Omental fat pad (tissue), 4 donors: ENCODE measurements at places on chromosomes 1 and 21.

DNA sequence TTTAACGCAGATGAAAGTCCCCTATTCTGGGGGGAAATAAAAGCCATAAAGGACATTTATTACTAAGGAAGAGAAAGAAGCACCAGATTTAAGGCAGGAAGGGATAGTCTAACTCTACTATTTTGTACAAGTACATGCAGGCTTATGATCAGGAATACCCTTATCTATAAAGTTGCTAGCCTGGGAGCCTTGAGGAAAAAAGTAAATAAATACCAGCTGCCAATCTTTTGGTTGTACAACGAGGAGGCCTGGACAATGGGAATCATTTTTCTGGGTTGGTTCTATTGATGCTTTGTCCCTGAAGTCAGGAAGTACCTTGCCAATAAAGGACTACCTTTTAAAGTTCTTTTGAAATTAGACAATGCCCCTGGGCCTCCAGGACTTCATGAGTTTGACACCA is 367.8 kb downstream of the LMO4 start:
- DNase-seq: no peak

DNA sequence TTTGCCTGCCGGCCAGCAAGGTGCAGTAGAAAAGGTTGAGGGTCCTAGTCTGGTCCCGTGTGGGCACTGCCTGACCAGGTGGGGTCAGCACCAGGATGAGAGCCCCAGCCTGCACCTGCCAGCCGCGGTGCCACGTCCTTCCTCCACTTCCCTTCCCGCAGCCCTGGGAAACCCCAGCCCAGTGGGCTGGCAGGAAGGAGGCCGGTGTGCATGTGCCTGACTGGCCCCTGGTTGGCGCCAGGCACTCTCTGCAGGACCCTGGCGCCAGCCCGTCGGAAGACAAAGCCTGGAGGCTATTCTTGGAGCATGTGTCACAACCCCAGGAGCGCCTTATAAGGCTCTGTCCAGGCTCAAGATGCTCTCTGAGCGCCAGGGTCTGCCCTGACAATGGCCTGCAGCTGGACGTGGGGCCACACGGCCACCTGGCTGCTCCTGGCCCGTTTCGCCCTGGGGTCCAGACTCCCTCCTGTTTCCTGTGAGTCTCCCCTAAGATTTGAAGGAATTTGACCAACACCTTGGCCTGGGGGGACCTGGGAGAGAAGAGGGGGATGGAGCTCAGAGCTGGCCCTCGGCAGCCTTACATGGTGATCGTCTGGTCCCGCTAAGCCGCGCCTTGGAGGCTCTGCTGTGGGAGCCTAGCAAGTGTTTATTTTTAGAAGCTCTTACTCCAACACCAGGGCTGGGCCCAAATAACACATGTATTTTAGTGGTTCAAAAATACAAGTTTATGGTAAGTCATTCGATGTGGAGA is 31.9 kb upstream of the POFUT2 start:
- no peak for DNase-seq

DNA sequence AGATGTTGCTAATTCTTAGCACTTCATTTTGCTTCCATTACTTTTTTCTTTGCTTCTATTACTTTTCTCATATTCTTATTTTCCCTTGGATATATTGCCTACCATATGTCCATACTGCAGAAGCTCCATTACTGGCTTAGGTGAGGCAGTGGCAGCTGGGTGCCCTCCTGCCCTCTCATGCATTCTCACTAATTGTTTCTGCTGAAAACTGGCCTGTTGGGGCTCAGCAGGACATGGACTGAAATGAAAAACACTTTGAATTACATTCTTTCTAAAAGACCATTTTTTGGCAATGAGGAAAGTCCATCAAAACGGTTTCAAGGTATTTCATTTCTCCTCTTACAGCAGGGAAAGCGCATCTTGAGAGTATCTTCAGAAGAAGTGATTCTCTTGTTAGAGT is 122.9 kb downstream of the MAST2 start:
- no peak for DNase-seq

- DNase-seq: no peak
Observed at GRCh38 chr1:109750920-109751319, 10.1 kb upstream of the GSTM3 start.

DNA sequence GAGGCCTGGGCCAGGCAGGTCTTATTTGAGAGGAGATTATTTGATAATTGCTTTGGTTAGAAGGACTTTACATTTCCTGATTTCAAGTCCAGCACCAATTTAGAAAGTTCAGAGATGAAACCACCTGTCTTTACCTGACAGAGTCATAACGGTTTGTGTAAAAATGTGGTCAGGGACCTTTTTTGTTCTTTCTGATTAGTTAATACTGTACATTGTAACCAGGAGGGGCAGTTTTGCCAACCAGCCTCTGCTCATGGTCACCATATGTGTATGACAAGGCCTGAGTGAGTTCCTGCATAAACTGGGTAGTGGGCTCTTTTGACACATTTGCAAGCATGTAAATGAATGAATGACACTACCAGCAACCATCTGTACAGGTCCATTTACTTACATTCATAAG is 55.8 kb downstream of the VANGL1 start:
- DNase-seq: no peak

GRCh38 chr1:180232521-180233043 is 2.5 kb downstream of the LHX4 start:
- no peak for DNase-seq

DNA sequence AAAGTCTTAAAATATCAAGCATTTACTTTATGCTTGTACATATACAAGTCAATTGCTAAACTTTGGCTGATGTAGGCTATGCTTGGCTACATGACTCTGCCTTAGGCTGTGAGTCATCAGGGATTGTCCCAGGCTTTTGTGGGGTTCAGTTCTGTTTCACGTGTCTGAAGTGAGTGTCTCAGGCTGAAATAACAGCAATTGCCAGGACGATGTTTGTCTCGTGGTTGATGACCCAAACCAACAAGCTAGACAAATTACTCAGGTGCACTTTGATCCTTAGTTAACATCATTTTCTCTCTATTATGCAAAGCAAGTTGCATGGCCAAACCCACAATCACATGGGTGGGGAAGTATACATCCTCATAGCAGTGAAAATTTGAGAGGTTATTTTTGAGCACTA is 410.1 kb downstream of the BRINP3 start:
- no peak for DNase-seq

GRCh38 chr1:63046539-63046938 is 262.6 kb downstream of the ATG4C start:
- DNase-seq: no peak

GRCh38 chr1:247468481-247469140 is 10.7 kb upstream of the OR2B11 start:
- DNase-seq: no peak
